ENCODE measurements at places on chromosomes 3 and 15.

- DNase-seq = no peak
Measured at GRCh38 chr3:167700046-167700445, 34.6 kb downstream of the PDCD10 start.

GRCh38 chr3:29333576-29333975 is 52.7 kb downstream of the RBMS3 start:
- no peak for DNase-seq

GRCh38 chr3:196502775-196503195 is 783 bp downstream of the RNF168 start:
- DNase-seq = no peak

DNA sequence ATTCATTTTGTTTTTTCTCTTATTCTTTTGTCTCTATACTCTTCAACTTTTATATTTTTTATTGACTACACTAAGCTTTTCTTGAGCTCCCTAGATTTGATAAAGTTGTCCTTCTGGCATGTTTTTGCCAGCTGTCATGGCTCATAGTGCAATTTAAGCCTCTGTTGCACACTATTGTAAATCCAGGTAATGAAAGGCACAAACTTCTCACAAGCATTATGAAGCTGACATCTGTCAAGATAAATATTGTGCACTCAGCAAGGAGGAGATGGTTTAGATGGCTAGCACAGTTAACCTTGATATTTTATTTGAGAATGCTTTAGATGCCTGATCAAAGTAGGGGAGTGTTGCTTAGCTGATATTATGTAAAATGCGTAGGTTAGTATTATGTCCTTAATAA is 1280.9 kb downstream of the NSUN3 start:
- no peak for DNase-seq

DNA sequence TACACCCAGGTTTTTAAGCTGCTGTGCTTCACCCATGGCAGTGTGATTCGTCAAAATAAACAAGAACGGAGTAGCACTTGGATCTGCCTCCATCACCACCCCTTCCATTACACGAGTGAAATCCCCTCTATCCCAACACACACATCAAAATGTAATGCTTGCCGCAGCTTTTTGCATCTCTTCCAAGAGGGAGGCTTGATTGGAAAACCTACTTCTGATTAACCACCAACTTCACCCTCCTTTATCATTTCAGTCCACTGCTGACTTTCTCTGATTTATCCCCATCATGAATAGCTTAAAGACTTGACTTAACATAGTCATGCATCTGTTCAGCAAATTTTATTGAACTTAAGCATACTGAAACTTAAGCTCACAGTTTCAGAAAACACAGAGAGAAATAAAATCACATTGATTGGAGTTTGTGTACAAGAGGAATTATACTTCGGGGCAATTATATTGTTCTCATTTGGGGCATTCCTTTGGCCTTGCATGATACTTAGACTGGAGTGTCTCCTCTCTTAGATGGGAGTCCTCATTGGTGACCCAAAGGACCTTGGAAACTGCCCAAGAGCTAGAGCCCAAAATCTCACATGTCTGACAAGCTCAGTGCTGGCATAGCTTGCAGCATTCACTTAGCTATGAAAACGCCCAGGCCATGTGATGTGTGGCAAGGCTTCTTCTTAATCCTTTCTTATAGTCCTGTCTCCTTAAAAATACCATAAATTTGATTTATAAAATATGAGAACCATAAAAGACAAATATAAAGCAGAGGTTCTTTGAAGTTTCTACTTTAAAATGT is 124.3 kb upstream of the UMPS start:
- DNase-seq = no peak

DNA sequence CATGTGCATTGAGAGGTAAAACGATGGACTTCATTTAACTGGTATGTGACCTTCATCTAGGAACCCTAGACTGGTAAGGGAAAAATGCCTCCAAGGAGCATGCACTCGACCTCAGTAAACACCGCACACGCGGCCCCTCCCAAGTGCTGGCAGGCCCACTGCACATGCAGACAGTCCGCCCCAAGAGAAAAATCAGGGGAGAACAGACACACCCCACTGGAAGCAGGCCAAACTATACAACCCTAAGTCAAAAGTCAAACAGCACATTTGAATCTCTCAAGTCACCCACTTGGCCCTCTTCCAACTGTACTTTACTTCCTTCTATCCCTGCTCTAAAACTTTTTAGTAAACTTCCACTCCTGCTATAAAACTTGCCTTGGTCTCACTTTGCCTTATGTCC is 250.1 kb upstream of the HES1 start:
- no peak for DNase-seq

DNA sequence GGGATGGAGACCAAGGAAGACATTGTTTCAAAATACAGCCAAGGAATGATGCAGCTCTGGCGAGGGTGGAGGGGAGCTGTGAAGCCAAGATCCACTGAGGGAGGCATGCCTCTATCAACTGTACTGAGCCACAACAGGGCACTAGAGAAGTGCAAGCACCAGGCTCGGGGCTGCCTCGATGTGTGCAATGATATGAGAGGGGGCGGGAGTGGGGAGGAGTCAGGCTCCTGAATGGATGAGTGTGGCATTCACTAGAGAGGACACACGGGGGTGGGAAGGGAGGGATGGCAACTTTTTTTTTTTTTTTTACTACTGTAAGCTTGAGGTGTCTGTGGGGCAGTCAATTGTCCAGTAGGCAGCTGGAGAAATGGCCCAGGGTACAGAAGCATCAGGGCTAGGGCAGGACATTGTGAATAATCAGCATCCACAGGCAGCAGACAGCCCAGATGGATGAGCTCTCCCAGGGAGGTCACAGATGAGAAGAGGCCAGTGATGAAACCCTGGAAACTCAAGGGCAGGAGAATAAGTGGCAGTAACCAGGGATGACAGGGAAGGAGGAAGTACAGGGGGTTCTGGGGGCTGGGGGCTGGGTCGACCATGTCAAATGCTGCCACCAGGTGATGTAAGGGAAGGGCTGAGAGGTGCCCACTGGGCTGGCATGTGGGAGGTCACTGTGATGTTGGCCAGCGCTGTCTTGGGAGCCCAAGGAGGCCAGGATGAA is 5.9 kb downstream of the STOML1 start:
- no peak for DNase-seq

GRCh38 chr3:139284221-139284620 is 59.6 kb upstream of the MRPS22 start:
- DNase-seq = no peak

- DNase-seq = no peak
Measured at GRCh38 chr3:71891483-71891882, 106.5 kb upstream of the PROK2 start.

All from NCI-H446 (cell line).